ENCODE measurements at places on chromosomes 6 and 20.
A peak's percentile ranks its signal among the peaks of the same experiment; 100 is the strongest.

- no peak for DNase-seq
These were observed 25.7 kb downstream of the OVOL2 start for GRCh38 chr20:18031888-18032509.

DNA sequence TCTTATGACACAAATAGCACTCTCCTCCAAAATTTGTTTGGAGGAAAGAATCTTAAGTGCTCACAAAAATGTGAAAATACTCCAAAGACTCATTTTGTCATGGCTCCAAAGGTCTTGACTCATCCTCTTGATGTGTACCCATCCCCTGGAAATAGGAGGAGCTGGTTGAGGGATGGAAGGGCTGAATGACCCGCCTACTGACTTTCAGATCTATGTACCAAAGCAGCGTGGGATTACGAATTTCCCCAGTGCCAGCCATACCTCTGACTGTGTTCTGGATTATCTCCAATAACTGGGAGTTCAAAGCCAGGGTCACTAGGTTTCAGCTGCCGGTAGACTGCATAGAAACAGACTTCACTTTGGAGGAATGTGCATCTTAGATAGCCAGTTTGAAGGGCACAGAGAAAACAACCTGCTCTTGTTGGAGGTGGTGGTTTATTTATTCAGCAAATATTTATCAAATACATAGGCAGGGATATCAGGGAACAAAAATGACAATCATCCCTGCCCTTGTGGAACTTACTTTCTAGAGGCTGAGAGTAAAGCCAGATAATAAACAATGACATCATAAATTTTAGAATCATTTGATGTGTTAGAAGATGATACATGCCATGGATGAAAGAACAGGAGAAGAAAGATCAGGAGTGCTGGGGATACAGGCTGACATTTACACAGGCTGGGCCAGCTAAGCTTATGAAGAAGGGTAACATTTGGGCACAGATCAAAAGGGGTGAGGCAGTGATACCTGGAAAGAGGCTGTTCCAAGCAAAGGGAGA, 246.6 kb downstream of the TBXT start:
- DNase-seq = no peak

DNA sequence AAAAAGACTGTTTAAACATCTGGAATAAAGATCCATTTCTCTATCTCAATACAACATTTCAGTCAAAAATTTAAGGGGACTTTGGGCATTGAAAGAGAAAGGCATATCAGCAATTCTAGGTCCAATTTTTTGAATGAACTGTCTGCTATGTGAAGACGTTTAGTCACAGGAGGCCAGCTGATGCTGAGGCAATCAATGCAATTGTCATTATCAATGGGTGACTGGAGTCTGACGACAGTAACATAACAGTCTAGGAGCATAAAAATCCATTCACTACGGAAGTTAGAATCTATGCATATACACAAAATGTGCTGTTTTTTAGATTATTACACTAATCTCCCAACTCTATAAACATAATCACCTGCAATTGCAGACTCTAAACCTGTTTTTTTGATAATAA, 37.8 kb downstream of the TENT5A start:
- DNase-seq = no peak

DNA sequence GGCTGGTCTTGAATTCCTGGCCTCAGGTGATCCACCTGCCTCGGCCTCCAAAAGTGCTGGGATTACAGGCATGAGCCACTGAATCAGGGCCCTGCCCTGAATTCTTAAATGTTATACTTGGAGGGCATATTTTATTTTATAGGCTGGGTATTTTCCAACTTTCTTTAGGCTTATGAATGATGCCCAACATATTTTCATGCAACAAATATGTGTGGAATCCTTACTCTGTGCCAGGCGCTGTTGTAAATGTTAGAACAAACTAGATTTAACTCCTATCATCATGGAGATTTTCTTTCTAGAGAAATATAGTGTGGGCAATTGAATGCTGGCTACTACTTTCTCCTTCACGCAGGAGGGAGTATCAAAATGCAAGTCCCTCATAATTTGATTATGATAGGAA, 71.2 kb downstream of the SAMD5 start:
- no peak for DNase-seq

DNA sequence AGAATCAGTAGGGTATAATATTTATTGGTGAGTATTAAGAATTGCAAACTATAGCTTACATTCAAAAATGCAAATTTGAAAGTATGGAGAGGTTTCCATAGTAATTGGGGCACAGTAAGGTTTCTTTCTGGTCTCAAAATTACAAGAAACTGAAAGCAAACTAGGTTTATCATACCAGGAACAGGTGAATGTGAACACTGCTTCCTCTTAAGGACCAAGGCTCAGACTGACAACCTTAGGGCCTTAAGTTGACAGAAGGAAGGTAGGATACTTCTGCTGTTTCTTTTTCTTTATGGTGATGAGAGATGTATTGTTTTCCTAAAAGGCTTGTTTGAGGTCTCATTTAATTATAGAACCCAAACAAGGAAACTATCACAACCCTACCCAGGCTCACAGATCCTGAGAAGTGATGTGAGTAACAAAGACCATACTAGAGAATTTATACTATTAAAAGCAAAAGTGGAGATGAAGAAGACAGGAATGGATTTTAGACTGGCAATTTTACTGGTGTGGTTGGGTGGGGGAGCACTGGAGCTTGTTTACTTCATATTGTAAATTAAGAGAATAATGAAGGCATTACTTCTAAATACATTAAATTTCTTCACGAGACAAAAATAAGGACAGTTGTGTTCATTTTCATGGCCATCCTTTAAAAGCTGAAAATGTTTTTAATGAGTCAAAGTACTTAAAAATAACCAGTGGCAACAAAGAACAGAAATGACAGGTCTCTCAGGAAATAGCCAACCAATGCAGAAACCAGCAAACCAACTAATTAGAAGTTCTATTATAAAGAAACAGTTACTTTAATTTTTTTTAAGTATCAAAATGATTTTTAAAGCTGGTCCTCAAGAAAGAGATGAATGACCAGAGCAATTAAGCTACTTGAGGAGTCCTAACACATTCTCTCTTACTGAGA, 21.3 kb downstream of the STAU1 start:
- DNase-seq = no peak

GRCh38 chr6:93789532-93789931, 370.2 kb upstream of the EPHA7 start:
- no peak for DNase-seq

DNA sequence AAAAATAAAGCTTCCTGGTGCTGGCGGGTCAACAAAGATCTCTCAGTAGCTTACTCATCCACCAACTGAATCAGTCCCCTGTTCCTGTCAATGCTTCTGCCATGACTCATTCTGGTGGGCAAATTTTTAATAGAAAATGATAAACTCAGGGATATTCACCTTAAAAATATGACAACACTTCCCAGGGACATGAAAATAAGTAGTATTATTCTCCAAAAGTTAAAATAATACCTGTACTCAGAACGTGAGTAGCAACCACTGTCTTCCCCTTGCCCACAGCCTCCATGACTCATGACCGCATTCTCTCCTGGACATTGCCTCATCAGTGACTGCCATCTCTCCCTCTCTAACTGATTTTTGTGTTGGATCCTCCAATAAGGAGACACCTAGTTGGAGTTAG, 552.3 kb downstream of the KIF16B start:
- DNase-seq = no peak

DNA sequence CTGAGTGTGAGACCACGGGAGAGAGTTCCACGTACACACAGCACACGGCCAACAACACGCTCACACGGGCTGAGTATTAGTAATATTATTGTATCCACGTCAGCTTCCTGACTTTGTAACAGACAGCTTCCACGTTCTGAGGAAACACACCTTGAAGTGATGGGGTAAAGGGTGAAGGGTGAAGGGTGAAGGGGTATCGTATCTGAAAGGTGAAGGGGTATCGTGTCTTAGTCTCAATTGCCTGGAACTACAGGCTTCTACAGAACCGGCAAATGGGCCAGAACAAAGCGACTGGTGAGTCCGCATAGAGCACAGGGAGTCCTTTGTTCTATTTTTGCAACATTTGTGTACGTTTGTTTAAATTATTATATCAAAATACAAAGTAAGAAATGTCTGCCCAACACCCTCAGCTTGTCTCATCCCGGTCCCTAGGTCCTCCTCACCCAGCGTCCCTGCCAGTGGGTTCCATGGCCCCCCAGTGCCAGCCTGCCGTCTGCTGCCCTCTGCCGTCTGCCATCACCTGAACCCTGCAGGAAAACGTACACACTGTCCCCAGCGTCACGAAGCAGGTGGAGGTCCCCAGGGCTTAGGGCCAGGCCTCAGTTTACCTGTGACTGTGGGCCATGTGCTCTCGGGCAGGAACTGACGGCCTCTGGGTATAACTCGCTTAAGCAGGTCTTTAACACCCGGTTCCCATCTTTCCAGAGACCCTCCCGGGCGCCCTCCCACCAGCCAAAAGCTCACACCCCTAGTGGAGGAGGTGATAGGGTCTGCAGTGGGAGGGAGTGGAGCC, 4.4 kb upstream of the HELZ2 start:
- DNase-seq = no peak

GRCh38 chr20:1507276-1507675, 16.1 kb upstream of the SIRPB2 start:
- no peak for DNase-seq

DNA sequence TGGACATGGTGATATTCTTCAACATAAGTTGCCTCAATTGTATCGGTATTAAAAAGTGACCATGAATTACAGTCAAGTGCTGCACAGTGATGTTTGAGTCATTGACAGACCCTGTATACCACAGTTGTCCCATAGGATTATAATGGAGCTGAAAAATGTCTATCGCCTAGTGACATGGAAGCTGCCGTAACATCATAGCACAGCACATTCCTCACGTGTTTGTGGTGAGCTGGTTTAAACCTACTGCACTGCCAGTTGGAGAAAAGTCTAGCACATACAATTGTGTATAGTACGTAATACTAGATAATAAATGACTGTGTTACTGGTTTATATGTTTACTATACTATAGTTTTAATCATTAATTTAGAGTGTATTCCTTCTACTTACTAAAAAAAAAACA, 150.2 kb downstream of the CDH26 start:
- no peak for DNase-seq

DNA sequence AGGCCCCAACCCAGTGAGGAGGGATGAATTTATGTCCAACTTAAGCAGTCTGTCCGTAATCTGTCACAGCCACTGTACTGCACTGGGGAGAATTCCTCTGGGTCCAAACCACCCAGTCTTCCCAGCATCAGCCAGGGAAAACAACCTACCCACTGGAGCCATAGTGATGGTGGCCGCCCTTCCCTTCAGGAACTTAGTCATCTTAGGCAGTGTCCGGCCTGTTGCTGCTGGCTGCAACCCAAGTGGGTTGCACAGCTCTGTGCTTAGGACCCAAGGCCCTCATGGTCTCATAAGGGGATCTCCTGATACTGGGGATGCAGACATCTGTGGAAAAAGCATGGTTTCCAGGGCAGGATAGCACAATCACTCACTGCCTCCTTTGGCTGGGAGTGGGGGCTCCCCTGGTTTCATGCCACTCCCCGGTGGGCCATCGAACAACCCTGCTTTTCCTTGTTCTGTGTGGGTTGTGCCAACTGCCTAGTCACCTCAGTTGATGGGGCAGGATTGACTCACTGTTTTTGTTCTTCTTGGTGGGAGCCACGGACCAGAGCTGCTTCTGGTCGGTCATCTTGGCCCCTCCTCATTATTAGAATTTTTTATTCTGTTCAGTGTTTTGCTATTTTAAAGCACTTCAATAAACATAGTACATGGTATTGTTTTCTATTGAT, 591.9 kb downstream of the DOK5 start:
- no peak for DNase-seq

DNA sequence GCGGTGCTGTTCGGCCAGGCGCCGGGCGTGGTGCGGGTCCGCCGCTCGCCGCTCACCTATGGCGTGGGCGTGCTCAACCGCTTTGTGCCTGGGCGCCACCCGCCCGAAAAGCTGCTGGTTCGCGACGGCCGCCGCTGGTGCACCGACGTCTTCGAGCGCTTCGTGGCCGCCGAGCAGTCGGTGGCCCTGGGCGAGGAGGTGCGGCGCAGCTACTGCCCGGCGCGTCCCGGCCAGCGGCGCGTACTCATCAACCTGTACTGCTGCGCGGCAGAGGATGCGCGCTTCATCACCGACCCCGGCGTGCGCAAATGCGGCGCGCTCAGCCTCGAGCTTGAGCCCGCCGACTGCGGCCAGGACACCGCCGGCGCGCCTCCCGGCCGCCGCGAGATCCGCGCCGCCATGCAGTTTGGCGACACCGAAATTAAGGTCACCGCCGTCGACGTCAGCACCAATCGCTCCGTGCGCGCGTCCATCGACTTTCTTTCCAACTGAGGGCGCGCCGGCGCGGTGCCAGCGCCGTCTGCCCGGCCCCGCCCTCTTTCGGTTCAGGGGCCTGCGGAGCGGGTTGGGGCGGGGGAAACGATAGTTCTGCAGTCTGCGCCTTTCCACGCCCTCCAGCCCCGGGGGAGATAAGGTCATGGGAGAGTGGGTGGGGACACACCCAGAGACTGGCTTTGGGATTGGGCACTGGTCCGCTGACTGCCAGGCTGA, 15.7 kb downstream of the ADISSP start:
- DNase-seq = peak; percentile 59

DNA sequence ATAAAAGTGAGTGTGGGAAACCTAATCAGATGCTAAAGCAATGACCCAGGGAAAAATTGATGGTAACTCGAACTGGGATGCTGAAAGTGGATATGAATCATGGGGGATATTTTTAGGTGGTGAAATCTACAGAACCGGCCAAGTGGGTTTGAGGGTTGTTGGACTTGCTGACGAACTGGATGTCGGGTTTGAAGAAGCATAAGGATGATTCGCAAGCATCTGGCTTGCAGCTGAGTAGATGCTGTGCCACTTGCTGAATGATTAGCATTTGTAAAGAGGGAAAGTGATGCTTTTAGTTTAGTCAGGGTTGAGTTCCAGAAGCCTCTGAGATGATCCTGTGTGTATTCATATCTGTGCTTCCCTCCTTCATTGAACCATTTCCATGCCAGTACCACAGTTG, 54.9 kb downstream of the UBR2 start:
- DNase-seq = no peak

- DNase-seq = no peak
These were observed 6.7 kb upstream of the HSF2 start for GRCh38 chr6:122392564-122393350.

- DNase-seq = no peak
These were observed 299.7 kb downstream of the PLCB1 start for GRCh38 chr20:8431538-8432434.

DNA sequence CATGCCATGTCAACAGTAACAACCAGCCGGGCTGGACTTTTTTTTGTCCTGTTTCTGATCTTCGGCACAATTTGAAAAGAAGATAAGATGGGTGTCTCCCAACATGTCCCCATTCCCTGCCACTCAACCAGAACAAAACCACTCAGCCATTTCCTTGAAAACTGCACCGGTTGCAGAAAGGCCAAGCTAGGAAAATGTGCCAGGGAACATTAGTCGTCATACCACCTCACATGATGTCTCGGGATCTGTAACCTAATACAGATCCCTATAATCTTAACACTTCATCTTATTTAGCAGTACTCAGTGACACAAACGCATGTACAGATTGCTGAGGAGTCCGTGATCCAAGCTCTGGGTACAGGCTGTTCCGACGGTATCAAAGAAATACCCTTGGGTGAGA, 46.5 kb downstream of the ALDH8A1 start:
- no peak for DNase-seq

DNA sequence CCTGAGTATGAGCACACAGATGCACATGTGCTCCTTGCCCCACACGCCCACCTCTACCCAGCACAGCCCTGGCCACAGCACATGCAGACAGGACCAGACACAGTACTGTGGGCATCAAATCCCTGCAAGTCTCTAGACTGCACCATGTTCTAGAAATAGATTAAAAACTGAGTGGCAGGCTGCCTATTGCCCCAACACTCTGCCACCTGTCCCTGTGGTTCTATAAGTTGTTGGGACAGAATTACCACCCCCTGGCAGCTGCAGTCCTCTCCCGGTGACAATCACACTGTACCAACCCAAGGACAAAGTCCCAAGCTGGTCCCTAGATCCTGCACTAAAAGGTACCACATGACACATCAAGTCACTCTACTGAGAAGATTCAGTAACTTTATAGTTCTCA, 70.2 kb downstream of the B3GAT2 start:
- no peak for DNase-seq

All from stimulated activated CD4-positive, alpha-beta T cell treated with anti-CD3 and anti-CD28 coated beads, Interleukin-4, amount 100 ng/mL, for 48 hours (primary cell).